ENCODE measurements at places on chromosomes 16 and 17.

DNA sequence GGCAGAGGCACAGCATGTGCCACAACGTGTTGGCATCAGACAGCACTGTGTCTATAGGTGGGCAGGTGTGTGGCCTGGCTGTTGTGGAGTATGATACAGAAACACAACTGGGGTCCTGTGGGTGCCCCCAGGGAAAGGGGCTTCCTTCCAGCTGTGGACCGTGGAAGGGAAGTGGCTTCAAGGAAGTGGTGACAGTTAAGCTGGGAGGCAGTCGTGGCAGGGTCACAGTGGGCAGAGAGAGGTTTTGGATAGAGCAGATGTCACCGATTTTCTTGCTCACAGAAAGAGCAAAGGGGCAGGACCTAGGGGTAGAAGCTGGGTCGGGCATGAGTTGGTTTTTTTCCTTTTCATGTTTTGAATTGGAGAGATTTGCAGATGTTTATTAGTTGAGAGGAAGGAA is 11.2 kb upstream of the ORAI3 start:
- no peak for DNase-seq

DNA sequence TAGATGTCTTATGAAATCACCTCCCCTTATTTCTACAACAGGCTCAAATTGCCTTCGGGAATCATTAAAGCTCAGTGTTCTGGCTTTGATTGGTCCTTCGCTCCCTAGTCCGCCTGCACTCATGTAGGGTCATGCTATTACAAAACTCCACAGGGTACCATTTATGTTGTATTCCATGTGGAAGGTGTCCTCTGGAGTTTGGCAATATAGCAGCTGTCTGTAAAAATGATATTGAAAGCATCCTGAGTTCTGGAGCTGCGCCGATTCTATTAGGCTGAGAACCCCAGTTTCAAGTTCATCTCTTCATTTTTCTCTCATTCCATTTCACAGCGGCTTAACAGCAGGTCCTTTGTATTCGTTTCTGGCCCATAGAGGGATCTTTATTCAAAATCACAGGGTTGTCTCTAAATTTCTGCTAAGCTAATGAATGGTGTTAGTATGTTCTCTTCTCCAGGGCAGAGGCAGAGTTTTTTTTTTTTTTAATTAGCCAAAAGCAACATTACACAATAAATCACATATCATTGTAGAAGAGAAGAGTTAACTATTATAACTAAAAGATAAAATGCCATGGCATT is 71.9 kb upstream of the TEKT1 start:
- DNase-seq, result no peak

DNA sequence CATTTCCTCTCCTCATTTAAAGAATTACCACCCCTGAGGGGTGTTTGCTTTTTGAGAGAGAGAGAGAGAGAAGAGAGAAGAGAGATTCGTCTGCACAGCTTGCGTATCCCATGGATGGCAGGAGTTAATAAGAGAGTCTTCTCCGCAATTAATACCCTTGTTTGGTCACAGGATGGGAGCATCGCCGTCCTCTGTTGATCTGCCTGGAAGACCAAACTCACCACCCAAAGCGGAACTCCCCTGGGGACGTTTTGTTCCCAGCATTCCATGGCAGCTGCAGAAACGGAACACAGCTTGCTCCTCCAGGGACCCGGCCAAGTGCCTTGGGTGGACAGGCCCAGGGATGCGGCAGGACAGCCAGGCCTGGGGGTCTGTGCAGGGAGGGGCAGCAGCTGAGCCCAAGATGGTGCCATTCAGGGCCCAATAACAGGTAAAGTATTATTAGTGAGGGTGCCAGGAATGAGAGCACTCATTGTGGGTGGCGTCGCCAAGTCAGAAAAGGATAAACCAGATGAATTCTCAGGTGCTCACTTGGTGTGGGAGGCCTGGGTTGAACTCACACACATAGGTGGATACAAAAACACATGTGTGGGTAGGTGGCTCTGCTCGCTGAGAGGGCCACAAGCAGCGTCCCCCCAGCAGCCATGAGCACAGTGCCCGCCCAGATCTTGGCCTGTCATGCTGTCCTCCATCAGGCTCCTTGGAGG is 83.1 kb downstream of the NT5M start:
- no peak for DNase-seq

- DNase-seq, result no peak
Observed at GRCh38 chr16:62342216-62342615, 306.0 kb upstream of the CDH8 start.

GRCh38 chr16:48537275-48537674 is 72.7 kb downstream of the N4BP1 start:
- DNase-seq, result no peak

DNA sequence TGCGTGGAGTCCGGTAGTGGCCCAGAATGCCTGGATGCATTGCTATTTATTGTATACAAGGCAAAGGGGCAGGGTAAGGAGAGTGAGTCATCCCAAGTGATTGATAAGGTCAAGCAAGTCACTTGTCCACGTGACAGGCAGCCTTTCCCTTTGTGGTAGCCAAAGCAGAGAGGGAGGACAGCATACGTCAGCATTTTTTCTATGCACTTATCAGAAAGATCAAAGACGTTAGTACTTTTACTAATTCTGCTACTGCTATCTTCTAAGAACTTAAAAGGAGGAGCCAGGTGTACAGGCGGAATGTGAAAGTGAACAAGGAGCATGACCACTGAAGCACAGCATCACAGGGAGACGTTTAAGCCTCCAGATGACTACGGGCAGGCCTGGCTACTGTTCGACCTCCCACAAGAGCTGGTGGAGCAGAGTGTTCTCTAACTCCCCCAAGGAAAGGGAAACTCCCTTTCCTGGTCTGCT is 47.9 kb upstream of the ARL4D start:
- DNase-seq, result no peak

GRCh38 chr17:13113821-13114525 is 96.1 kb upstream of the ELAC2 start:
- no peak for DNase-seq

DNA sequence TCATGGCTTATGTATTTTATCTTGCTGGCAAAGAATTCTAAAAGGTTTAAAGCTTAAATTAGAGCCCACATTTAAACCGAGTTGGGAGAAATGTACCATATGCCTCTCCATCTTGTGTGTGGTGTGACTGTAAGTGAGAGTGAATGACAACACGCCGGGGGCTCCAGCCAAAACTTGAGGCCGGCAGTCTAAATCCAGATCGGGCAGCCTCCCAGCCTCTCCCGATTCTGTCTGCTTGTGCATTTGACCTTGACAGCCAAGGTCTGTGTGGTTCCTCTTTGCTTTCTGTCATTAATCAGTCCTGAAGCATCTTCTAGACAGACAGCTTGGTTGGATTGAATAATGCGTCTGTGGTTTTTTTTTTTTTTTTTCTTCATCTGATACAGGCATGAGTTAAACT is 1093.2 kb upstream of the EEF2KMT start:
- DNase-seq, result no peak

DNA sequence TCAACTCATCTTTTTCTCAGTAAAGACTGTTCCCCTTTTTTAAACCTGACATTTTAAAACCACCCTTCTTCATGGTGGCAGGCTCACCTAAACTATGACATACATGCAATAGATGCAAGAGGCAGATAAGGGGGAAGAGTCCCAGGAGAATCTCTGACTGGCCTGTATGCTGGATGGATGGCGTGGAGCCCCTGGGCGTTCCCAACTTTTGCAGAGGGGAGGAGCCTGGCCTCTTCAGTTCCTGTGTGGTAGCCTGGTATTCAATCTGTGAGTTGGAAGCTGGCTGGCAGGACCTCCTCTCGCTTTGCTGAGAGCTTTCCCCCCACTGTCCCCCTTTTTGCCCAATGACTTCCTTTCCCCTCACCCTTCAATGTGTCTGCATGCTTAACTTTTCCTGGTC is 217.6 kb upstream of the CA10 start:
- no peak for DNase-seq

DNA sequence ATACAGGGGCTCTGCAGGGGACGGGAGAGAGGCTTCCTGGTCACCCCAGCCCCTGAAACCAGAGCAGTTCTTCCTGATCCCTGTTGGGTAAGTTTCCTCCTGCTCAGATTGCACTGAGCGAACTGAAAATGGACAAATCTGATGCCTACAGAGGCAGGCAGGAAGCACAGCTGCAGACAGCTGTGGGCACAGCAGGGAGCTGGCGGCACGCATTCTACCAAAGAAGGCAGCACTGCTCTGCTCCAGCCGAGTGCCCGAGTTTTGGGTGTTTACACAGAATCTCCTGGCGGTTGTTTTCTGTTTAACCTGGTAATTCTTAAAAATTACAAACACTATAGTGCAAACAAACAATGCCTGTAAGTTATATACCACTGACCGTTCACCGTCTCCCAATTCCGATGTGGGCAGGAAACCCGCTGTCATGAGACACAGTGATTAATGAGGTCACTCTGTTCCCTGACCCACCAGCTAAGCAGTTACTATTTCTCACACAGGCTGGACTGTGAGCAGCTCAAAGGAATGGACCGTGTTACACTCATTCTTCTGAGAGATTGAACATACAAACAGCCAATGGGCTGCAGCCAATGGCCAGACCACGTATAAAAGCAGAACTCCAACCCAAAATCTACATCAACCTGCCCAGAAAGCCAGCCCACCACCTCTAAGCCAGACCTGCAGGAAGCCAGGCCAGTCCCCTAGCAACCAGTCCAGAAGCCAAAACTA is 25.5 kb downstream of the NSMCE1 start:
- DNase-seq, result no peak

DNA sequence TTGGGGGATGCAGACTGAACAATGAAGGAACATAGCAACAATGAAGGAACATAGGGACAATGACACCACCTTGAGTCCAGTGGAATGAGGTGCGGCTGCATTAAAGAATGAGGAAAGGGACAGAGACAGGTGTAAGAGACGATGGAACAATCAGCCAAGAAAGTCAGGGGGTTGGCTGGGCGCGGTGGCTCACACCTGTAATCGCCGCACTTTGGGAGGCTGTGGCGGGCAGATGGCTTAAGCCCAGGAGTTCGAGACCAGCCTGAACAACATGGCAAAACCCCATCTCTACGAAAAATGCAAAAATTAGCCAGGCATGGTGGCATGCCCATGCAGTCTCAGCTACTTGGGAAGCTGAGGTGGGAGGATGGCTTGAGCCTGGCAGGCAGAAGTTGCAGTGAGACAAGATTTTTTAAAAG is 13.6 kb upstream of the CBFB start:
- no peak for DNase-seq

DNA sequence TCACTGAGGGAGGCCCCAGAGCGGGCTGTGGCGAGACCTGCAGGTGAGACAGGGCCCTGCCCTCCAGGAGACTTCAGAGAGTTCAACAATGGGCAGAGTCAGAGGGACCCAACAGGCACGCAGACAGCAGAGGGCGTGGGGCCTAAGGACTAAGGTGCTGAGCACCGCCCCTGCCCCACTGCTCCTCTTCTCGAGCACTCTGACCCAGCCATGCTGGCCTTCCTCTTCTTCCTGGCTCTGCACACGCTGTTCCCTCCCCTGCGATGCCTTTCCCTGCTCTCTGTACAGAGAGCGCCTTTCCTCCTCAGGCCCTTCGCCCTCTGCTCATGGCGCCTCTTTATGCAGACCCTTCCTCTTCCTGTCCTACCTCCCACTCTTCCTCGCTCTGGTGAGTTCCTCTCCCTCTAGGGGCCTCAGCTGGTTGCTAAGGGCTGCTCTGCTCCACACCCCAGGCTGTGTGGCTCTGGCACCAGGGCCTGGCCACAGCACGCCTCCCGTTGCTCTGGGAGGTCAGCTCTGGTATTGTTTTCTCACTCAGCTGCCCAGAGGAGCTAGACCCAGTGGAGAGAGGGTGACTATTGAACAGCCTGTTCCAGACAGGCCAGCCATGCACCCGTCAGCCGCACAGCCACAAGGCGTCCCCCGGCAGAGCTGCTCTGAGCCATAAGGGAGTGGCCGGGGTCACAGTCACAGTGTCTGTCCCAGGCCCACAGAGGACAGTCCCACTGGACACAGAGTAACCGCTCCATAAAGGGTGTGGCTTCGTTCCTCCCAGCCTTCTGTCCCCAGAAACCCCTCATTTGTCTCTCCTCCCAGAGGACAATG is 13.6 kb upstream of the RASD1 start:
- no peak for DNase-seq

GRCh38 chr16:5502467-5502869 is 404.9 kb upstream of the EEF2KMT start:
- no peak for DNase-seq

DNA sequence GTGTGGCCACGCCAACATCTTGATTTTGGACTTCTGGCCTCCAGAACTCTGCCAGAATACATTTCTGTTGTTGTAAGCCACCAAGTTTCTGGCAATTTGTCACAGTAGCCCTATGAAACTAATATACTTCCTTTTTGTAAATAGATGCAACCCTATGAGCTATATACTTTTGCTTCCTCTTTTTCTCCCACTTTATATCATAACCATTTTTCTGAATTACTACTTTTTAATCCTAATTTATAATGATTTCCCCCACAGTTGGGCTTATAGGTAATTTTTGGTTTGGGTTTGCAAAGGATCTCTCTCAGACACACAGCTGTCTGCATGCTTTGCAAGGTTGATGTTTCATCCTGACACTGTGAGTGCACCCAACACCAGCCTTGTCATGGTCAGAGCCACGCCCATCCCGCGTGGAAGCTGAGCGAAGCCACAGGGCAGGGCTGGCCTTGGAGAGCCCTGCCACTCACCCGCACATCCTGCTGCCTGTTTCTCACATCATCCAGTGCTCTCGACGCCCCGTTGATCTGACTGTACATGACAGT is 5.8 kb downstream of the TRIM25 start:
- no peak for DNase-seq

GRCh38 chr16:85788819-85789218 is 10.5 kb downstream of the EMC8 start:
- no peak for DNase-seq

DNA sequence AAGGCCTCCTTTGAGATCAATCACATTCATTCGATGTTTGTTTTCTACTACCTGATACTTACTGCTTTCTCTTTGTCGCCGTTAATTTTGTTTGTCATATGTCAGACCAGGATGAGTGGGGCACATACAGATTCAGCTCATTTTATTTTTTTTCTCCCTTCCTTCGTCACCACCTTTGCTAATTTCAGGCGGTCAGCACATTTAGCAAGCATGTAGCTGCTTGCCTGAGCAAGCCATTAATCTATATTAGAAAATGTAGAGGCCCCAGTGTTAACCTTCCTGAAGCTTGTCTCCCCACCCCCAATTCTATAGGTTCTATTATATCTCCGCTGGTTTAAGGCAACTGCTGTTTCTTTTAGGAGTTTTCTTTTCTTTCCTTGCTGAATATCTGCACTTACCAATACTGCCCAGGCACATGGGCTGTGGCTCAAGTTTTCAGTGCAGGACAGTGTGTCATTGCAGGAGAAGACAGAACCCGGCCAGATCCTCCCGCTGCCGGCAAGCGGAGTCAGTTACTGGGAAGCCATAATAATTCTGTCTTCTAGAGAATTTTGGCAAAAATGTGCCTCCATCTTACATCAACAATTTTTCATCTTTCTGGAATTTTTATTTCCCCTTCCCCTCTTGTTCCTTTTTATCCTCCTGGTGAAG is 714.3 kb downstream of the WWOX start:
- no peak for DNase-seq

GRCh38 chr17:48490451-48490892 is 40.3 kb downstream of the HOXB1 start:
- no peak for DNase-seq

- DNase-seq, result no peak
Observed at GRCh38 chr17:64252831-64253230, 10.2 kb downstream of the TEX2 start.

GRCh38 chr17:34390649-34391048 is 27.6 kb upstream of the CCL1 start:
- DNase-seq, result no peak
